ENCODE measurements at places on chromosomes 12 and 14.

GRCh38 chr12:67592228-67593011 lies 56.1 kb upstream of the DYRK2 start:
- DNase-seq: peak; percentile 53

DNA sequence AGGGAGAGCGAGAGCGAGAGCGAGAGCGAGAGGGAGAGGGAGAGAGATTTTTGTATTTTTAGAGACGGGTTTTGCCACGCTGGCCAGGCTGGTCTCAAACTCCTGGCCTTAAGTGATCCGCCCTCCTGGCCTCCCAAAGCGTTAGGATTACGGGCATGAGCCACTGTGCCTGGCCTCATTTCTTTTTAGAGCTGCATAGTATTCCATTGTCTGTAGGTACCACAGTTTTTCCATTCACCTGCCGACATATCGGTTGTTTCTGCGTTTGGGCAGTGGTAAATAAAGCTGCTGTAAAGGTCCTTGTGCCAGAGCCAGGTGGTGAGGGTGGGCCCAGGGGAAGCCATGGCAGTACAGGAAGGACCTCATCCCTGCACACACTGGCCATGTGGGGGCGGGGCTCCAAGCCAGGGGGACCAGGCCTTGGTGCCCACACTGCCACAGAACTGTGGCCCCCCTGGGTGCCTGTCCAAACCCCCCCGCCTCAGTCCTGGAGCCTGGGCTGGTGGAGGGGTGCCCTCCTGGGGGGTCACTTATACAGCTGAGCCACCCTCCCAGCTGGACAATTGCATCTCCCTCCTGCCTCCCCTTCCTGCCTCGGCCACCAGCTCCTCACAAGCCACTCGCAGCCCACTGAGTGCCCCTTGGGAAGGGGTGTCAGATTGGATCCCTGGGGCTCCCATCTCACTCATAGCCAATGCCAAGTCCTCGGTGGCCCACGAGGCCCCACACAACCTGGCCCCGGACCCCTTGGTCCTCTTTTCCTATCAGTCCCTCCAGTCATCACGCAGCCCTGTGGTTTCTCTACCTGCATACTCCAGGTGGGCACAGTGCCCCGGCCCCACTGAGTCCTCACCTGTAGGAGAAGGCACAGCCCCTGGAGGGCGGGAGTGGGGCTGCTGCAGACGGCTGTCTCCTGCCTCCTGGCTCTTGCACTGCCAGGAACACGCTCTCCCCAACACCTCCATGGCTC lies 1.7 kb upstream of the PUS1 start:
- no peak for DNase-seq

- no peak for DNase-seq
Observed at GRCh38 chr12:102504280-102504679, 23.9 kb upstream of the IGF1 start.

- DNase-seq: no peak
Observed at GRCh38 chr14:80606347-80606772, 335.2 kb downstream of the CEP128 start.

DNA sequence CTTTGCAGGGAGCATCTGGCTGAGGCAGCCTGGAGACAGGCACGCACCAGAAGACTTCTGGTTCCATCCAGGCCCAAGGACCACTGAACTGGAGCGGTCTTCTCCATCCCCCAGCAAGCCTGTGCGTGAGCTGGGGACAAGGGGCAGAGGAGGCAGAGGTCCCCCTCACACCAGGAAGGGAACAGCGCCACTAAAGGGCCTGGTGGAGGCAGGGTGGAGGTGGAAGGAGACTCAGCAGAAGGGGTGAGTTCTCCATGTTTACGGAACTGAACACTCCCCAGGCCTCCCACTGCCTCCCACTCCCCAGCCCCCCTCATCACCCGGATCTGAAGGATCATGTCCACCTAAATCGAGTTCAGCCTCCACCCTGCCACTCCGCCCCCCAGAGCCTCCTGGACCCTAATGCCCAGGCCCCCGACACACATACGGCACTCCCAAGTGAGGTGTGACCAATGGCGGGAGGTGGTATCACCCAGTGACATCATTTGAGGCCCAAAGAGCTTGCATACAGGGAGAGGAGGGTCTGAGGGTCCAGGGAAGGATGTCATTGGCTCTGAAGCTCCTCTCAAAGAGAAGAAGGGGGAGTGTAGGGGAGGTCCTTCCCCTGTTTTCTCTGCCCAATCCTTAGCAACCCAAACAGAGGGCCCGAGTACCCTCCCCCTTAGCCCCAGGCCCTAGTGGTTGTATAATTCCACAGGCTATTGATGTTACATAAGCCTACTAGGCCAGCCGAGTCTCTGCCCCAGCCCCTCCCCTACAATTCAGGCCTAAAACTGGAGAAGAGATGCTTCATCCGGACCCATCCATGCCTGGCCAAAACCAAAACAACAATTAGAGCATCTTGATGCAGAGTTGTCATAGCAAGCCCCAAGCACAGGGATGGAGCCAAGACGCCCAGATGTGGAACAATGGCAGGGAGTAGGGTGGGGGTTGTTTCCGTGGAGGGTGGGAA lies 1.0 kb downstream of the FAIM2 start:
- DNase-seq: no peak

- peak; percentile 14 for DNase-seq
Observed at GRCh38 chr14:45251912-45252311, 1.1 kb downstream of the MIS18BP1 start.
